ENCODE measurements at places on chromosomes 3 and 15. TPM values are rescaled to one million over a fixed set of nuclear protein-coding genes. Genes with fewer than 3 reads are reported as not detected.

GRCh38 chr3:11096266-11097139 is 57.8 kb upstream of the HRH1 start:
- DNase-seq = peak; percentile 86

GRCh38 chr3:156678197-156678596 is 3.8 kb downstream of the TIPARP start:
- DNase-seq = no peak

The SHF gene
- total RNA-seq = 5.2 TPM

The CLSTN2 gene
- total RNA-seq = 12.0 TPM

GRCh38 chr15:72205896-72206676 is 8.5 kb upstream of the GRAMD2A start:
- DNase-seq = peak; percentile 23

The SLITRK3 gene
- 0.44 TPM for total RNA-seq

DNA sequence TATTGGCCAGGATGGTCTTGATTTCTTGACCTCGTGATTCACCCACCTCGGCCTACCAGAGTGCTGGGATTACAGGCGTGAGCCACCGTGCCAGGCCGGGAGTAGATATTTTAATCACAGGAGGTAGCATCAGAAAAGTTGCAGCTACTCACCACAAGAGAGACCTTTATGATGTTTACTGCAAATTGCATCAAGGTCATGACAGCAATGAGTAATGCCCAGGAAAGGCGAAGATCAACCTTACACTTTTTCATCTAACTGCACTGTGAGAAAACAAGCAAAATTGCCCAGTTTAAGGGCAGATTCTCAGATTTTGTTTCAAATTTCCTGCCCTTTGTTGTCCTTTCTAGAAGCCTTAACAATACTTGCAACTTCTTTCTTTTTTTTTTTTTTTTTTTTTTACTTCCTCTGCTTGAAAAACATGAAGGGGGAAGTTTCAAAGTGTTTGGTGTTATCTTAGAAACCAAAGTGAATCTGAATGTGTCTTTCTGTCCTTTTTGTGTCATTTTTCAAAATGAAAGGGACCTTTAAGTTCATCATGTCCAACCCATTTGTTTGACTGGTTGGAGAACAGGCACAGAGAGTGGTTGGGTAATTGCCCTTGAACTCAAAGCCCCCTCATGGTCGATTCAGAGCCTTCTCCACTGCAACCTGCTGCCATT is 25.0 kb downstream of the TGFBR2 start:
- DNase-seq = no peak

DNA sequence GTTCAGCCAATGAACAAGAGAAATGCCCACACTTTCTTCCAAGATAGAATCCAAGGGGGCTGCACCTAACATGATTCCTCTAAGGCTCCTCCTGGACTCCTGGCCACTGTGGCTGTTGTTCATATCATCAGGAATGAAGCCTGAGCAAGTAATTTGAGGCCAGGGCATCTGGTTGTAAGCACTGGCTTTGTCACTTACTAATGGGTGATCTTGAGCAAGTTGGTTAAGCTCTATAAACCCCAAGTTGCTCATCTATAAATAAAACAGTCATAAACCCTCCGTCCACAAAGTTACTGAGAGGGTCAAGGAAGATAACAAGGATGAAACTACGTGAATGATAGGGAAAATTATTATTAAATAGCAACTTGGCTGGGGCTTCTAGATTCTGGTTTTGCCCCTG is 58.3 kb downstream of the CDC25A start:
- no peak for DNase-seq

GRCh38 chr3:64551697-64552096 is 136.1 kb downstream of the ADAMTS9 start:
- no peak for DNase-seq

The CHMP2B gene
- total RNA-seq = 37.8 TPM
